Activated T-cell treated with anti-CD3 and anti-CD28 coated beads for 4 hours (primary cell): ENCODE measurements at places on chromosomes 2 and 18.
A peak's percentile ranks its signal among the peaks of the same experiment; 100 is the strongest.

GRCh38 chr2:119760237-119760955 is 674 bp downstream of the PTPN4 start:
- peak; percentile 14 for DNase-seq

- no peak for DNase-seq
These were observed 178.8 kb downstream of the TMEM163 start for GRCh38 chr2:134539981-134540380.

DNA sequence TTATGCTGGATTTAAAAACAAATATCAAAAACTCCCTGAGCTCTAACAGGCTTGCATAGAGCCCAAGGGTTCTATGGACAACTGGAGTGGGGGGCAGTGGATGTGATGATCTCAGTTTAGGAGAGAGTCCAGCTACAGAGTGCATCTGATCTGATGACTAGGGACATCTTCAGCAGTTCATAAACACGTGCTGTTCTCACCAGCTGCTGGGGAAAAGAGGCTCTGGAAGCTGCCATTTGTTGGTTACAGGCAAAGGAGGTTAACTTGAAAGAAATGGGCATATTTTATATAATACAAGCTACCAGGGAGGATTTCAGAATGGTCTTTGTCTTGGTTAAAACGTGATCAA is 36.0 kb upstream of the ZNF396 start:
- no peak for DNase-seq

GRCh38 chr2:102667072-102667471 is 47.7 kb downstream of the SLC9A2 start:
- no peak for DNase-seq

DNA sequence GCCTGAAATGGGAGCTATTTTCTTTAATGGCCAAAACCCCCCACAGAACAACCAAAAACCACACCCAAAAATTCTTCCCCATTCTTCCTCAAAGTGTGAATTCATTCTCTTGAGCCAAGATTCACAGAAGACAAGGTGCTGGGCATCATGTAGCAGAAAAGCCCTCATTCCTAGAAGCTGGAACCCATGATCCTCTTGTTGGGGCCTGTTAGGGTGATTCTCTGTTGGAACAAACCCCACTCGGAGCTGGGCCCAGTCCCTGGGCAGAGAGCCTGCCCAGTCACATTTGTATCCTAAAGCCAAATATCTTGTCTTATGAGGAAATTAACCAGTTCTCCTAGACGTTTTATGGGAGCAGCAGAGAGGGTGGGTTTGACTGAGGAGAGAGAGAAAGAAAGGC is 22.8 kb upstream of the VPS4B start:
- DNase-seq: no peak

DNA sequence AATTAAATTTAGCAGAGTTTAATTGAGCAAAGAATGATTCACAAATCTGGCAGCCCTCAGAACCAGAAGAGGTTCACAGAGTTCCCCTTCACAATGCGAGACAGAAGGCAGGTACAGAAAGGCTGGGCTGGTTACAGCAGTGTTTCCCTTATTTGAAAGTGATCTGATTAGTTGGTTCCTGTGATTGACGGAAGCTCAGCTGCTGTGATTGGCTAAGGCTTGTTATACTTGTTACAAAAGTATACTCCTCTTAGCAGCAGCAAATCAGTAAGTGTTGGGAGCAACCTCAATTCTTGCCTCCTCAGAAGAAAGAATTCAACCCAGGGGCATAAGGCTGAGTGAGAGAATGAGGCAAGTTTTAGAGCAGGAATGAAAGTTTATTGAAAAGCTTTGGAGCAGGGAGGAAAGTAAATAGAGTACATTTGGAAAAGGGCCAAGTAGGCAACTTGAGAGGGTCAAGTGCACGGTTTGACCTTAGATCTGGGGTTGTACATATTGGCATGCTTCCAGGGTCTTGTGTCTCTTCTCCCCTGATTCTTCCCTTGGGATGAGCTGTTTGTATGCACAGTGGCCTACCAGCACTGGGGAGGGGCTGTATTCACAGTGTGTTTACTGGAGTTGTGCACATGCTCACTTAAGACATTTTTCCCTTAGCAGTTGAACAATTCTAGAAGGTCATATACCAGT is 431.8 kb upstream of the RAB12 start:
- DNase-seq: no peak

DNA sequence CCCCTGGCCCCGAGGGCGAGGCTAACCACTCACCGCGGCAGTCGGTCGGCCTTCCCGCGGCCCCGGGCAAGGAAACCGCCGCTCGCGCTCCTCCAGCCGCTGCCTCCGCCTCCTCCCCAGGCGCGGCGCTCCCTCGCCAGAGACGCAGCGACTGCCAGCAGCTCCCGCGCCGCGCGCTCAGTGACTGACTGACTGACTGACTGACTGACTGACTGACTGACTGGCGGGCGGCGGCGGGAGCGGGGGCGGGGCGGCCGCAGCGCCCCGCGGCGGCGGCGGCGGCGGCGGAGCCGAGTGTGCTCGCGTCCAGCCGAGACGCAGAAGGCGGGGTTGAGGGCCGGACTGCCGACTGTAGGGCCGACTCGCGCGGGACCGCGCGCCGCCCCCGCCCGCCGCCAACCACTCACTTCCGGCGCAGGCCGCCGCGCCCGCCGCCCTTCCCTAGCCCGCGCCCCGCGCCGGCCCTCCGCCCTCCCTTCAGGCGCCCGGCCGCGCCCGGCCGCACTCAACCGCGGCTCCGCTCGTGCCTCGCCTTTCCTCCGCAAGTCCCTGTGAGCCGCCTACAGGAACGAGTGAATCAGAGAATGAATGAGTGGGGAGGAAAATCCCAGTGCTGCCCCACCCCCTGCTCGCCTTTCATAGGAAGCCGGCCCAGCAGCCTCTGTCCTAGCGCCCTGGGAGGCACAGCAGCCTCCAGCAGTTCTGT is at the start of gene RAPH1:
Gene RAPH1, minus strand, starts transcription at position 224 of the 706 bp plus-strand sequence. CDS start 39,948 bp downstream, outside the sequence.
- peak; percentile 41 for DNase-seq

DNA sequence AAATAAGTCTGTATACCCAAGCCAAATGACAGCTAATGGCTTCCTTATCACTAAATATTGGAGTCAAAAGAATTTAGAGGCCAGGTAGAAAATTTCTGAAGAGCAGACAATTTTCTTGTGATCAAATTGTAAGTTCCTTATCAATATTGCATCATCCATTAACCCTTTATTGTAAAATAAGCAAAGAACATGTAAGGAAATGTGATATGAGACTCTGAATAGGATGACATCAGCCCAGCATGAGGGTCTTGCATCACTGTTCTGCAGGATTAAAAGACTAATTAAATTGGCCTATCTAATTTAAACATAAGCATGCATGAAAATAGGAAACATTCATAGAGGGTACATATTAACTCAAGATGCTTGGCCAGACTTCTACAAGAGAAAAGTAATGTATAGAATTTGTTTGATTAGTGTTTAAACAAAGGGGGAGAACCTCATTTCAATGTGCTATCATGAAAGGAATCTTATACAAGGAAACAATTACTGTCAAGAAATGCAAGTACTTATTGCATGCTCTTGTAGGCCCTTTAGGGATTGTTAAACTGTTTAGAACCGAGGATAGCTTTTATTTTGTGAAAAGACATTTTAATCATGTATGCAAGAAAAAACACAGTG is 302.9 kb downstream of the PRKCE start:
- no peak for DNase-seq

GRCh38 chr2:122034344-122034743 is 278.9 kb downstream of the TSN start:
- no peak for DNase-seq

DNA sequence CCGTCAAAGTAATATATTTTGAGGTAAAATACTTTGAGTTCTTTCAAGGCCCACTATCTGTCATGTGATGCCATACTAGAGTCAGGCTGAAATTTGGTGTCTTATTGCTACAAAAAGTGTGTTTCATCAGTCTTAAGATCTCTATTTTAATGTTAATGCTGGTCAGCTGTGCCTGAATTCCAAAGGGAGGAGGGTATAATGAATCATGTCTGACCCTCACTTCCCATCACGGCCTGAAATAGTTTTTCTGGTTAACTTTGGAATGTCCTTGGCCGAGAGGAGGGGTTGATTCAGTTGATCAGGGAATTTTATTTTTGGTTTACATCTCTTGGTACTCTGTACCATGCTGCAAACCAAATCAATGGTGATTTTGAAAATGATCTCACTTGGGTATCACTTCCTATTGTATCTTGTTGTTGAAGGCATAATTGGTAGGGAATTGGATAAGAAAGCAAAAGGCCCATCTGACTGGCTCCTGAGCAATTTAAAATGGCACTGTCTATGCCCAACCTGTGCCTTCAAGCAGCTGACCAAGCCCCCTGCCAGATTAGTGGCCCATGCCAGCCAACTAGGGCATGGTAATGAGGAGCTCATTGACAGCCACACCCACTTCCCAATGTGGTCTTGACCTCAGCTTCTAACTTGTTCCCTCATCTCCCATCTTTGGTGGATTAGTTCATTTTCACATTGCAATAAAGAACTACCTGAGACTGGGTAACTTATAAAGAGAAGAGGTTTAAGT is 6.1 kb upstream of the SLC35F5 start:
- no peak for DNase-seq

DNA sequence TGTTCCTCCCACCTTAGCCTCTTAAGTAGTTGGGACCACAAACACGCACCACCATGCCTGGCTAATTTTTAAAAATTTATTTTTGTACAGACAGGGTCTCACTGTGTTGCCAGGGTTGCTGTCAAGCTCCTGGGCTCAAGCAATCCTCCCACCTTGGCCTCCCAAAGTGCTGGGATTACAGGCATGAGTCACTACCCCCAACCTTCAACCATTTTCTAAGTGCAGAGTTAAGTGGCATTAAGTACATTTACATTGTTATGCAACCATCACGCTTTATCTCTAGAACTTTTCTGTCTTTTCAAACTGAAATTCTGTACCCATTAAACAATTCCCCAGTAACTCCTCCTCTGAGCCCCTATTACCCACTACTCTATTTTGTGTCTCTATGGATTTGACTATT is 45.9 kb upstream of the AFF3 start:
- no peak for DNase-seq

DNA sequence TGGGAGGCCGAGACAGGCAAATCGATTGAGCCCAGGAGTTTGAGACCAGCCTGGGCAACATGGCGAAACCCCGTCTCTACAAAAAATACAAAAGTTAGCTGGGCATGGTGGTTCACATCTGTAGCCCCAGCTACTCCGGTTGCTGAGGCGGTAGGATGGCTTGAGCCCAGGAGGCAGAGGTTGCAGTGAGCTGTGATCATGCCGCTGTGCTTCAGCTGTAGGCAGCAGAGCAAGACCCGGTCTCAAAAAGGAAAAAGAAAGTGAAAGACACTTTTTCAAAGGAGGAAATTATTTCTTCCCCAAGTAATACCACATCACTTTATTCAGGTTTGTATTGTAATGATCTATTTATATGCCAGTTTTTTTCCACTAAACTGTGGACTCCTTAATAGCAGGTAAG is 35.7 kb upstream of the TAF4B start:
- peak; percentile 16 for DNase-seq

DNA sequence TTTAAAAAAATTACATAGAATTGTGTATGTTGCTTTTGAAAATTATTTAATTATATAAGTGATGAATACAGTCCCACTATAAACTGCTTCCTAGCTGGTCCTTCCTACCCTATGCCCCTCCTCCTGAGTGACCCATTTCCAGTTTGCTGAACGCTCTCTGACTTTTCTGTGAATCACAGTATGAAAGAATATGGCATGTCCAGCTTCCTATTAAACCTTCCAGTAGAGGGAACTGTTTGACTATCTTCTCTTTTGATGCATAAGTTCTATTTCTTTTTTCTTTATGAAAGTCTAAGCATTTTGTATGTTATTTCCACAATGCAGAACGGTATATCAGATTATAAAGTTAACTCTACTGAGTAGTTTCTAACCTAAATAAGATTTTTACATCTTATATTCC is 41.3 kb downstream of the PSMG2 start:
- DNase-seq: no peak

DNA sequence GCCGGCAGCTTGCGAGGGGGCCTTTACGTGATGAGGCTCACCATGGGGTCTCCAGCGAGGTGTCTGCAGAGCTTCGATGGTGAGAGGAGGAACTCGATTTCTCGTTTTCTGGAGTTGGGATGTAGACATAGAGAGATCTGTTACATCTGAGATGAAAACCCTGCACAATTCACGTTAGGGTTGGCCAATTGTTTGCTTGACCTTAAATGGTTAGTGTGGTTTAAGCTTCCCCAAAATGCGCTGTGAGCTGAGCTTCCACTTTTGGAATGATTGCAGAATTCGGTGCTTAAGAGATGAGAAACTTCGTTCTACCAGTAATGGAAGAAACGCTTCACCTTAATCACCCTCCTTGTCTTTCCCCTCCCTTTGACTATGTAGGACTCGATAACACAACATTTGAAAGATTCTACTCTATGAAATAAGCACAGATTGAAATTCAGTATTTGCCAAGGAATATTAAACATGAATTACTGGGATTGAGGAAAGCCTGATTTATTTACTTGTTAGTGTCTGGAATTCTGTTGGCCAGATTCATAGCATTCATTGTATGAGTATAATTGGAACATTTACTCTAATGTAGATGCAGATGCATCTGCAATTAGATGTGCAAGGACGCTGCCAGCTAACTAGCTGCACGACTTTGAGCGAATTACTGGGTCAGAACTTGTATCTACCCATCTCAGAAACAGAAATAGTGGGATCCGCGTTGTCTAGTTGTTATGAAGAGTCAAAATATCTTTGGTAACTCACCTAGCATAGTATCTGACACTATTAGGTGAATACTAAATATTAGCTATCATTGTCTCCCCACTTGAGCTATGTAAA is 1.6 kb upstream of the KLF7 start:
- no peak for DNase-seq

DNA sequence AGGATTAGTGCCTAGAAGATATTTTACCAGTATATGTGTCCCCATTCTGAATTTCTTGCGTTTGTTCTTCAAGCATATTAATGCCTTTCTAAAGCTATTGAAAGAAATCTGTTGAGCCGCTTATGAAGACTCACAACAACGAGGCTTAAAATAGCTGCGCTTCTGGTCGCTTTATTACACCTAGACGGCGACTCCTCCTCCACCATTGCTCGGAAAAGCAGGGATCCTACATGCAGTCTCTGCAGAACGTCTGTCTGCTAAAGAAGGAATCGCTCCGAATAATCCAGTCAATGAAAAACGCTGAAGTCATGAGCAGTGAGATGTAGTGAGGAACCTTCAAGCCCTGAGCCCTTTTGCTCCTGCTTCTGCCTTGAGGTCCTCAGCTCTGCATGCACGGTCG is 94.8 kb upstream of the ZNF516 start:
- DNase-seq: no peak

DNA sequence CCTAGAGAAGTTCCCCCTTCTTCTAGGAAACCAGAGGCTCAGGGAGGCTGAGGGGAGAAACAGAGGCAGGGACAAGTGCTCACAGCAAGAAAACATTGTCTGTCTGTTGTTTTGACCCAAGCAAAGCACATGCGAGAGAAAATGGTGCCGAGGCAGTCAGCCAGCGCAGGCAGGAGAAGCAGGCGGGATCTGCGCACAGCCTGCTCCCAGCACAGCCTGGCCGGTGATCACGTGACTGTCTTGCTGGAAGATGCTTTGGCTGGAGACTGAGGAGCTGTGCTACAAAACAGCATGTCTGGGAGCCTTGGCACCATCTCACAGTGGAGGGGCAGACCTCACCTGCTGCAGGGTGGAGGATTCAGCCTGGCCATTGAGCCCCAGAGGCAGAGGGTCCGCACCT is 93.7 kb upstream of the MYCN start:
- DNase-seq: no peak

GRCh38 chr2:56177420-56178220 is 6.2 kb upstream of the CCDC85A start:
- DNase-seq: no peak

GRCh38 chr2:30179536-30179935 is 32.7 kb downstream of the YPEL5 start:
- no peak for DNase-seq
